CD4-positive, alpha-beta memory T cell (primary cell): ENCODE measurements at places on chromosomes 4 and X. TPM values are rescaled to one million over a fixed set of nuclear protein-coding genes. Genes with fewer than 3 reads are reported as not detected.

DNA sequence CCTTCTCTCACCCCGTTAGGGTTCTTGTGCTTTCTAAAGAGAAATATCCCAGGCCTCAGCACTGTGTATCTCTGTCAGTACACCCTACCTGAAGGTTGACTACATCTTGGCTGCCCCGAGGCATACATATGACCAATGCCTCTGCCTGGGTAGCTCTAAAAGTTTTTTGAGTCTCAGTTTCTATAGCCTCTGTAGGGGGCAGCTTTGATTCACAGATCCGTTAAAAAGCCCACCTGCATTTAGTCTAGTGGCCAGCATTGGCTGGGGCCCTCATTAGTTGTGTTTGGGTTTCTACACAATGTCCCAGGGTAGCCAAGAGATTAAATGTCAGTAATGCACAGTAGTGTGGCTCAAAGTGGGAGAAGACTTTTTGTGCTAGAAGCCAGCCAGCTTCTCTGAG, 151.1 kb downstream of the CFAP299 start:
- no peak overlapping the region for H3K27ac ChIP-seq
- no peak for DNase-seq
- H3K27me3 ChIP-seq, result no peaks in the 10 kb centered on the region
- no peaks in the 10 kb centered on the region for H3K36me3 ChIP-seq
- H3K4me1 ChIP-seq, result peaks cover 18% of the 10 kb centered on the region

GRCh38 chrX:77453190-77453589, 6.0 kb downstream of the FGF16 start:
- H3K27ac ChIP-seq, result no peak overlapping the region
- no peaks in the 10 kb centered on the region for H3K36me3 ChIP-seq
- no peaks in the 10 kb centered on the region for H3K27me3 ChIP-seq
- no peak overlapping the region for H3K4me3 ChIP-seq

DNA sequence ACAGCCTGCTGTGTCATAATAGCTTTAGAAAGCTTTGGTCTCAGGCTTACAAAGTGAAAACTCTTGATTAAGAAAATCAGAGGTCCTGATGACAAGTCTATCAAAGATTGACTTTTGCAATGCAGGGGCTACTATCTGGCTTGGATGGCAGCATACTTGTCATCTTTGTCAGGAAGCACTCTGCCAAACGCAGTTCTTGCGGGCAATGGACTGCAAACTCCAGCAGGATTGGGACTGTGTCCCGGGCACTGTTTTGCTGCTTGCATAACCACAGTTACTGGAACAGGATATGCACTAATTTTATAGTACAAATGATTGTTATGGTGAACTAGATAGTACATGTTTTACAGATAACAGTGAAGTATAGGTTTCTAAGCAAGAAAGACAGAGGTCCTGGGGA, 185.6 kb downstream of the IQCM start:
- no peaks in the 10 kb centered on the region for H3K36me3 ChIP-seq
- H3K4me1 ChIP-seq, result no peaks in the 10 kb centered on the region
- no peak overlapping the region for H3K4me3 ChIP-seq

GRCh38 chr4:83334425-83335241, at the start of gene HPSE:
Gene HPSE (minus strand): TSS chr4:83334848. CDS start chr4:83334782, 66 bp downstream.
- peak within 1 kb of the TSS; percentile 80 for H3K4me3 ChIP-seq
- DNase-seq, result peak; percentile 70
- H3K4me1 ChIP-seq, result peaks cover 23% of the 10 kb centered on the region
- H3K27ac ChIP-seq, result peak within 1 kb of the TSS; percentile 51

DNA sequence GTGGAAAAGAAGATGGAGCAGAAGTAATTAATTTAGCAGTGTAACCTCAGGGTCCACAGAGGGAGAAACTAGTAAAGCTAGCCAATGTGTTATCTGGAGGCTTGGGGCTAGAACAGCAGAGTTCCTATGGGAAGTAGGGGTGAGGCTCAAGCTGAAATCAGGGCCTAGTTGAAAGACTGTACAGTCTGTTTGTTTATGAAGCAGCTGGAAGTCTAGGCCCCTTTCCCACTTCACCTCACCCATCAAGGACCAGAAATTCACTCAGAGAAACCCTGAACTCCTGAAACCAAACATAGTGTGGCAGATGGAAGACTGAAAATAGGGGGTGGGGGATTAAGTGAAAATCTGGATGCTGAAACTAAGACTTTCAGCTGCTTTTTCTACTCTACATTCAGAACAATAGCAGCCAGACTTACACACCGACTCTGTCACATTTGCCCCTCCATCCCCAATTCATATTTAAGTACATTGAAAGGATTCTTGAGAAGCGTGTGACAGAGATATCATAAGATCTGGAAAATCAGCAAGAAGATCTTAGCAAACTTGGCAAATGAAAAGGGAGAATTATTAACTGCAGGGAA, 32.6 kb upstream of the FAM241A start:
- no peaks in the 10 kb centered on the region for H3K36me3 ChIP-seq
- H3K27me3 ChIP-seq, result no peaks in the 10 kb centered on the region
- no peak overlapping the region for H3K27ac ChIP-seq
- H3K4me3 ChIP-seq, result no peak overlapping the region
- no peak for DNase-seq
- H3K4me1 ChIP-seq, result no peaks in the 10 kb centered on the region

- no peak for DNase-seq
- H3K4me1 ChIP-seq, result peaks cover 16% of the 10 kb centered on the region
- H3K4me3 ChIP-seq, result peak overlapping the region; percentile 67
- H3K27me3 ChIP-seq, result peaks cover 4% of the 10 kb centered on the region
- H3K27ac ChIP-seq, result no peak overlapping the region
- H3K36me3 ChIP-seq, result no peaks in the 10 kb centered on the region
These were observed 2.2 kb downstream of the PDE5A start for GRCh38 chr4:119626420-119626819.

- DNase-seq, result no peak
- H3K27ac ChIP-seq, result no peak overlapping the region
- no peaks in the 10 kb centered on the region for H3K36me3 ChIP-seq
These were observed 24.8 kb downstream of the PDHA1 start for GRCh38 chrX:19368576-19368975.

The POU3F4 gene
- polyA plus RNA-seq, result not detected

The DDX53 gene
- polyA plus RNA-seq, result not detected

The H2BW2 gene
- polyA plus RNA-seq, result not detected

The TCEAL6 gene
- polyA plus RNA-seq, result not detected
